Activated CD4-positive, alpha-beta T cell treated with anti-CD3 and anti-CD28 coated beads for 36 hours (primary cell): ENCODE measurements at places on chromosomes 4 and X.

- DNase-seq = no peak
Observed at GRCh38 chr4:164326056-164326455, 427.9 kb upstream of the SMIM31 start.

- no peak for DNase-seq
Observed at GRCh38 chr4:125482822-125483221, 168.1 kb downstream of the FAT4 start.

DNA sequence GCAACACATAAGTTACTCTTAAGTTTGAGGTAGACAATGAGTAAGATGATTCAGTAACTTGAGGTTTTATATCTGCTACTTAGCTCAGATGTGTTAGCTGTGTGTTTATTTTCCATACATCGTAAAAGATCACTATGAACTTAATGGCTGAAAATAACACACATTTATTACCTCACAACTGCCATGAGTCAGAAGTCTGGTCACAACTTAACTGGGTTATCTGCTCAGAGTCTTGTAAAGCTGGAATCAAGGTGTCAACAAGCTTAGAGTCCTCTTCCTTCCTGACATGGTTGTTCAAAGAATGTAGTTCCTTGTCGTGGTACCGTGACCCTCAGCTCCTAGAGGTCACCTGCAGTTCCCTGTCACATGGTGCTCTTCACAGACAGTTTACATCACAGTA is 204.9 kb upstream of the MAGEB2 start:
- DNase-seq = no peak

DNA sequence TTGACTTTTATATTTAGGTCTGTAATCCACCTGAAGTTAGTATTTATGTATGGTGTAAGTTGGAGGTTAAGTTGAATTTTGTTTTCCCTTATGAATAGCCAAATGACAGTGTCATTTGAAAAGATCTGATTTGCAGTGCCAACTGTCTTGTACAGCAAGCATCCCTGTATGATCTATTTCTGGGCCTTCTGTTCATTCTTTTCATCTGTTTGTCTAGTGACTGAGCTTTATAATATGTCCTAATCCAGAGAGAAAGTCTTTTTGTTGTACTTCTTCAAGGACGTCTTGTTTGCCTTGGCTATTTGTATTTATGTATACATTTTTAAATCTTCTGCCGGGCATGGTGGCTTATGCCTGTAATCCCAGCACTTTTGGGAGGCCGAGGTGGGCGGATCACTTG is 39.6 kb downstream of the CDKL5 start:
- DNase-seq = no peak

DNA sequence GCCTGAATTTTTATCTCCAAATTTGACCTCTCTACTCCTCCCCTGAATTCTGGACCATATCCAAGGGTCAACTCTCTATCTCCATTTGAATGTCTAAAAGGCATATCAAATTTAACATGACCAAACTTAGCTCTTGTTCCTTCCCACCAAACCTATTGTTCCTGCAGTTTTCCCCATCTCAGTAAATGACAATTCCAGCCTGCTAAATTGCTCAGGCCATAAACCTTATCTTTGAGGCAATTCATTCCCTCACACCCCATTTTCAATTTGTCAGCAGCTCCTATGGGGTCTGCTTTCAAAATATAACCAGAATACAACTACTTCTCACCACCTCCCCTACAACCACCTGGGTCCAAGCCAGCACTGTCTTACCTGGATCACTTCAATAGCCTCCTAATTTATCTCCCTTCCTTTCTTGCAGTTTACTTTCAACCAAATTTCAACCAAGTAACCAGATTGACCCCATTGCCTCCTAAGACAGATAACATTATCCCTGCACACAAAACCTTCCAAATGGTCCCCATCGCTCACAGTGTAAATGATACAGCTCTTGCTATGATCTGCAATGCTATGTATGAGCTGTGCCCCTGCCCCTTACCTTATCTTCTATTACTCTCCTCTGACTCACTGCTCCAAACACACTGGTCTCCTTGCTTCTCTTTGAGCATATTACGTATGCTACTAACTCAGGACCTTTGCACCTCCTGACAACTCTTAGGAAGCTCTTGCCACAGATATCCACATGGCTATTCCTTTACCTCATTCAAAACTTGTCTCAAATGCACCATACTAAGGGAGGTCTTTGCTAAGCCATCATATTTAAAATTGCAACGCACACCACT is 66.0 kb downstream of the CAMK2D start:
- no peak for DNase-seq

- DNase-seq = peak; percentile 48
Observed at GRCh38 chrX:19798423-19798822, 89.0 kb downstream of the SH3KBP1 start.

DNA sequence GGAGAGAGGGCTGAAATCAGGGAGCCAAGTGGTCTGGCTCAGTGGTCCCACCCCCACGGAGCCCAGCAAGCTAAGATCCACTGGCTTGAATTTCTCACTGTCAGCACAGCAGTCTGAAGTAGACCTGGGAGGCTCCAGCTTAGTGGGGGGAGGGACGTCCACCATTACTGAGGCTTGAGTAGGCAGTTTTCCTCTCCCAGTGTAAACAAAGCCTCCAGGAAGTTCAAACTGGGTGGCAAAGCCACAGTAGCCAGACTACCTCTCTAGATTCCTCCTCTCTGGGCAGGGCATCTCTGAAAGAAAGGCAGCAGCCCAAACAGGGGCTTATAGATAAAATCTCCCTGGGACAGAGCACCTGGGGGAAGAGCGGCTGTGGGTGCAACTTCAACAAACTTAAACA is 88.1 kb downstream of the NPFFR2 start:
- DNase-seq = no peak

DNA sequence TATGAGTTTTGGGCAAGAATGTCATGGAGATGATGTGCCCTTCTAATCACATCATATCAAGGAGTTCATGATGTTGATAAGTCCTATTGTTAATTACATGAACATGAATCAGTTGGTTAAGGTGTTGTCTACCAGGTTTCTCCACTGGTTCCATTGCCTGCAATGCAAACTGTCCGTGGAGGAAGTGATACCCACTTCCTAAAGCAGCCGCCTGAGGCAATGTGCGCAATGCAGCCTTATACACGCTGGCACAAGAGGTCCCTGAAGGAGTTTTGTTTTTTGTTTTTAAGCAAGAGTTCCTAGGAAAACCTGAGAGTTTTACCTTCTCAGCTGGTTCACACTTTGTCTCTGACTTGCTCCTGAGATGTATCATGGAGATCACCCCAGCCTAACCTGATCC is 5.9 kb upstream of the GPKOW start:
- DNase-seq = no peak
